Endodermal cell (in vitro differentiated cells): ENCODE measurements at places on chromosomes 13 and 19. TPM values are rescaled to one million over a fixed set of nuclear protein-coding genes. Genes with fewer than 3 reads are reported as not detected.

- DNase-seq, result no peak
Measured at GRCh38 chr13:45055198-45055901, 65.0 kb upstream of the GTF2F2 start.

DNA sequence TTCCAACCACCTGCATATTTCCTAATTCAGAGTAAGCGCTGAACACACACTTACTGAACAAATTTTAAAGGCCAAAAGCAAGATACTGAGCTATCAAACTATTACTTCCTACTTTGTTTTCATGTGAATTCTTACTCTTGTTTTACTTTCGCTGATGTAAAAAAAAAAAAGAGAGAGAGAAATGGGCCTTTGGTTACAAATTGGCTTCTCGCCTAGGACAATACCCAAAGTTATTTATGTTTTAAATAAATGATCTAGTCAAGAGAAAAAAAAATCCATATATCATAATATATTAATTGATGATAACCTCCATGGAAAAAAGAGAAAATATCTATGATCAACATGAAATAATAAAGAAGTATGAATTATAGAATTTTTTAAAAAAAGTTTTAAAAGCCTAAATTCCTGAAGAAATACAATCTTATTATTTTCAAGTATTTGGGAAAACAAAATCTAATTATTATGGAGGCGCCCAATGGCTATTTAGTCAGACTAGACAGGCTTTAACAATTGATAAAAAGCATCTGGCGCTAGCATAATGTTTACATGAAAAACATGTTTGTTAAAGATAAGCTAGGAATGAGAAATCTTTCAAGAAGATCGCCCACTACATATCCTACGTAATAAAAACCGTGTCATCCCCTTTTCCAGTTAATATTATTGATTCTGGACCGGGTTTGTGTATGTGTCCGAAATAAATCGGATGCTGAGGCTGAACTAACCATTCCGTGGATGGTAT lies 9.0 kb downstream of the COL4A1 start:
- DNase-seq, result no peak

DNA sequence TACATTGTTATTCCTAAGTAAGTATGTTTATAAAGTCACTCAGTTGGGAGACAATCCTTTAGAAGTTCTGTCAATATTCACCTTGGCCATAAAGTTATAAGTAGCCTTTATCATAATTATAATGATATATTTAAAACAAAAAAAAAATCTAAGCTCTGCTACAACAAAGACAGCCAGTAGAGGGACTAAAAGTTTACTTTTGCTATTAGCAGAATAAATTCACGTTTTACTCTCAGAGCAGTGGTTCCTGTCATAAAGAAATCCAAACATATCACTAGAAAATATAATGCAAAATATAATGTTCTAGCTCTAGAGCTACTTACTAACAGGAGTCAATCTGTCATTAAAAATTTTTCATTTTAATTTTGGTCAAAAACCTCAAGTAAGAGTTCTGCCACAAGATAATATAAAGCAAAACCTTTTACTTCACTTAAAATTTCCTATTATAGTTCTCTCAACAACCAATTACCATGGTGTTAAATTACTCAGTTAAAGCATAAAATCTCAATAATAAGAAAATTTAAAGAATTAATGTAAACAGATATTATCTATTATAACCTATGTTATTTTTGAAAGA lies 17.7 kb downstream of the INTS6 start:
- no peak for DNase-seq

DNA sequence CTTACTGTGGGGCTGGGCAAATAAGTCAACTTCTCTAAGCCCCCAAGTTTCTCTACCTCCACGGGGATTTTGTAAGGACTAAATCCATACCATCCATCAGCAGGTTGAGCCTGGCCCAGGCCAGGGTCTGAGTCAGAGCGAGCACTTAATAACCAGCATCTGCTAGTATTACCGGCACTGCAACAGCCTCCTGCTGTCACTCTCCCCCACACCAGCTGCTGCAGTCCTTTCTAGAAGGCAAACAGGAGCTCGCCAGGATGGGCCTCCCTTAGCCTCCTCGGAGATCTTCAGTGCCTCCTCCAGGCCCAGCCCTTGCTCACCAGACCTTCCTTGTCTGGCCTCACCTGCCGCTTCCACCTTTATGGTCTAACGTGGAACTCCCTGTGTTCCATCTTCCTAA lies 3.2 kb downstream of the NAPA start:
- DNase-seq, result peak; percentile 39

DNA sequence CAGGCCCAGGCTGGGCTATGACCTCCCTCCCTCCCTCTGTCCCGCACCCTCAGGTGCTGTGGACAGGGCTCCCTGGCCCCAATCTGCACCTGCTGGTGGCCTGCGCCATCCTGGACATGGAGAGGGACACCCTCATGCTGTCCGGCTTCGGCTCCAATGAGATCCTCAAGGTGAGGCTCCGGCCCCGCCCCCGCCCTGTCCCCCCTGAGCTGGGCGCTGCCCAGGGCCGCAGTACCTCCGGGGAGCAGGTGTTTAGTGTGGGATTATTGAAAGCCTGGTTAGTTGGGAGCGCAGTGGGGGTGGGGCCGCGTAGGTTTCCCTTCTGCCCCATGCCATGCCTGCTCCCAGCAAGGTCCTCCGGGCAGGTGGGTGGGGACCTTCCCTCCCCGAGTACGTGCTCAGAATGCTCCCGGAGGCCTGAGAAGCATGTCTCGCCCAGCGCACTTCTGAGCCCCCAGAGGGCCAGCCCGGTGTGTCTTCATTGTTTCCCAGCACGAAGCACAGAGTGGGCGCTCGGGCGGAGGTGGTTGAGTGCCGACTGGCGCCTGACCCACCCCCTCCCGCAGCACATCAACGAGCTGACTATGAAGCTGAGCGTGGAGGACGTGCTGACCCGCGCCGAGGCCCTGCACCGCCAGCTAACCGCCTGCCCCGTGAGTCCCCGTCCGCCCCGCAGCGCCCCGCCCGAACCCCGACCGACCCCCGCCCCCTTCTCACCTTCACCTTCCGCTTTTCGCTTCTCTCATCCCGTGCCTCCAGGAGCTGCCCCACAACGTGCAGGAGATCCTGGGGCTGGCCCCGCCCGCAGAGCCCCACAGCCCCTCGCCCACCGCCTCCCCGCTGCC lies 8.8 kb downstream of the IL4I1 start:
- DNase-seq, result no peak

DNA sequence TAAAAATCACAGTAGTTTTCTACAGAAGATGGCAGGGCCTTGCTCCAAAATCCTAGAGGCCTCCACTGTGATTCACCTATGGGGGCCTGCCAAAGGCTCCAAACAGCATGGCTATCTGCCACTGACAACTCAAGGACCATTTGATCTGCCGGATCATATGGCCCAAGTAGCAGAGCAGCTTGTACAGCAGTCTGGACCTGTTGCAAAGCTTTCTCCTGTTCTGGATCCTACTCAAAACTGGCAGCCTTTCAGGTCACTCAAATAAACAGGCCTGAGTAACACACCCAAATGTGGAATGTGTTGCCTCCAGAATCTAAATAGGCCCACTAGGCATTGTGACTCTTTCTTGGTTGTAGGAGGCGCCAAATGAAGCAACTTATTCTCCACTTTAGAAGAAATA lies 1049.3 kb downstream of the PCDH9 start:
- DNase-seq, result no peak

DNA sequence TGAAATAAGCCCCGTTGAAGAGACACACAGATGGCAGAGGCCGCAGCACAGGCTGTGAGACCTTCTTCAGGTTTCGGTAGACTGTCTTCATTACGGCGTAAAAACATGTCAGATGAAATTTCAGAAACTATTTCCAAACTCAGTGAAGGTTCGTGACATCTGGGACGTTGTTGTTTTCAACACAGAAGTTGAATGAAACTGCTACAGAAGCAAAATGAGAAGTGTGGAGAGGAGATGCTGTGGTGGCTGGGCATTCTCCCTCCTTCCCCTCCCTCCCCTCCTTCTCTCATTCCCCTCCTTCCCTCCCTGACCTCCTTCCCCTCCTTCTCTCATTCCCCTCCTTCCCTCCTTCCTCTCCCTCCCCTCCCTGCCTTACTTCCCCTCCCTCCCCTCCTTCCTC lies 113.6 kb downstream of the ATP11A start:
- DNase-seq, result no peak

DNA sequence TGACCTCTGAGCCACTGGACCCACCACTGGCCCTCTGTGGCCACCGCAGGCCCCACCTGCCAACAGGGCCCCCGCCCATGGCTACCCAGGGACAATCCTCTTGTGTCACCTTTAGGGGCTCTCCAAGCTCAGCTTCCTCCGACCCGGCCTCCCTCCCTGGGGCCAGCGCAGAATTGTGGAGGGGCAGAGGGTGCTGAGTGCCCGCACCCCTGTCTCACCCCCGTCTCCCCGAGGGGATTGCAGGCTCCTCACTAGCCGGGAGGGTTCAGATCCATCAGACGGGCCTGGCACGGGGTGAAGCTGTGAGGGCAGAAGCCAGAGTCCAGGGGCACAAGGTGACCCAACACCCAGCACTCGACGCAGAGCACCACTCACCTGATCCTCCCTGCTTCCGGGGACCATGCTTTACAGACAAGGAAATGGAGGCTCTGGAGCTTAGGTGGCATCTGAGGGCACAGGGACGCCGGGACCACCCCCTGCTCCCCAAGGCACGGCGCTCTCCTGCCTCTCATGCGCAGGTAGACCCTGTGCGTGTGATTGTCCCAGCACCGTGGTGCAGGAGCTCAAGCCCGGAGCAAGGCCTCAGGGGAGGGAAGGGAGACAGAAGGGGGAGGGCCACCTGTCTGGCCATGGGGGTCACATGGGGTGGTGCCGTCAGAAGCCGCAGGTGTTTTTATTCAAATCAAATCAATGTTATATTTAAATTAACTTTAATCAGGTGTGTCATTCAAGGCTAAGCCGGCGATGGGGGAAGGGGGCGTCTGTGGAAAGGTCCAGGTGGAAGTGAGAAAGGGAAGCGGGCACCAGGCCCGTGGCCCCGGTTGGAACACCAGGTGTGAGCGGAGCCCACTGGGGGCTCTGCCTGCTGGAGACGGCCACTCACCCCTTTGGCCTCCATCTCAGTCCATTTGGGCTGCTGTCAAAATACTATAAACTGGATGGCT lies 21.6 kb upstream of the SPACA7 start:
- no peak for DNase-seq

GRCh38 chr19:4013886-4014540 lies 6.5 kb downstream of the PIAS4 start:
- DNase-seq, result no peak

- no peak for DNase-seq
Measured at GRCh38 chr13:80477661-80478443, 136.9 kb upstream of the SPRY2 start.

DNA sequence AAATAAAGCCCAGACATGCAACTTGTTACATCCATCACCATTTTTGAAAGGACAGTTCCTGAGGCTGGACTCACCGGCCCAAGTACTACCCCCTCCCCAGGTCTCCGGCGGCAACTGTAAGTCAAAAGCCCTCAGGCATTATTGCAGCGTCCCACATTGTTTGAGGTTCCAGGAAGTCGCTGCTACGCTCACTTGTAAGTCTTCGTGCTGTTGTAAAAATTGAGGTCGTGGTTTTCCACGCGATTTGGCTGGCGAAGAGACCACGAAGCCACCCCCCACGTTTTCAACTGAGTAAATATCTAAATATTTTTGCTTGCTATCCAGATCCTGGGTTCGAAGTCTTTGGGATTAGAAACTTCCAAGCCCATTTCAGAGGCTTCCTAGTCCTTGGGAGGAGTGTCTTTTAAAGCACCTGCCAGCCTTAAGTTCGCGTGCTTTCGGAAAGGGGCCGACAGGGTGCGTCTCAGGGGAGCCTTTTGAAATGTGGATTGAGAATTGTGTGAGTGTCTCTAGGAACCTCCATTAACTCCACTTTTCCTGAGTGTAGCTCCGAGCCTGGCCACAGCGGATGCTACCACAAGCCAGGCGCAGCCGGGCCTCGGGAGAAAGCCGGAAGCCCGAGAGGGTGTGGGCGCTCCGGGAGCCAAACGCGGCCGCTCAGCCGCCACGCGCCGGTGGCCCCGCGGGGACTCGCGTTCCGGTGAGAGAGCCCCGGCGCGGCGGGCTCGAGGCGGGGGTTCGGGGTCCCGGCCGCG lies 434 bp upstream of the FNDC3A start:
- DNase-seq, result peak; percentile 89

DNA sequence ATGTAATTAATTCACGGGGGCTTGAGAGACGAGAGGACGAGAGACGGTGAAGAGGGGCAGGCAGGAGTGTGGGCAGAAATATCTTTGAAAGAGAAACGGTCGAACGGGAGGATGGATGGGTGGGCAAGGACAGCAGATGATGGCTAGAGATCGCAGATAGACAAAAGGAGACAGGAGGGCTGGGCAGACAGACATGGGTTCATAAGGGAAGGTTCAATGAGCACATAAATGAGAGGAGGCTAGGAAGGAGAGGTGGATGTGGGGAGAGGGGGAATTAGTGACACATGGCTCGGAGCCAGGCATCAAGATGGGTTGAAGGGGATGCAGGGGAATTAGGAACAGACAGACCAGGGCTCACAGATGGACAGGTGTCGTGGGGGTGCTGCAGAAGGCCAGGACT lies 1.1 kb downstream of the SYT3 start:
- DNase-seq, result no peak

GRCh38 chr13:77674852-77675251 lies 22.6 kb upstream of the SLAIN1 start:
- DNase-seq, result no peak

DNA sequence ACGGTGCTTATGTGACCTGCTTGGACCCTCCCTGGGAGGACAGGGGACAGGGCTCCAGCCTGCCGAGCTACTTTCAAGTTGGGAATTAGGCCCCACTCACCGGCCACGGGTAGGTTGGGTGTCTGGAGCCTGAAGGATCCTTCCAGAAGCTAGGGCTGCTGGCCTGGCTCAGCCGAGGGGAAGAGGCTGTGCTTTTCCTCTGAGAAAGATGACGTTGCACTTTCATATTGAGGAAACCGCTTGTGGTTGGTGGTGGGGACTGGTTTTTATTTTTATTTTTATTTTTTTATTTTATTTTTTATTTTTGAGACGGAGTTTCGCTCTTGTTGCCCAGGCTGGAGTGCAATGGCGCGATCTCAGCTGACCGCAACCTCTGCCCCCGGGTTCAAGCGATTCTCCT lies at the start of gene TMEM150B:
TSS of gene TMEM150B (minus strand) at position 170 of the 400 bp plus-strand sequence. CDS start 4,305 bp downstream, outside the sequence.
- no peak for DNase-seq

GRCh38 chr13:105936816-105937215 lies 598.6 kb downstream of the EFNB2 start:
- DNase-seq, result no peak

DNA sequence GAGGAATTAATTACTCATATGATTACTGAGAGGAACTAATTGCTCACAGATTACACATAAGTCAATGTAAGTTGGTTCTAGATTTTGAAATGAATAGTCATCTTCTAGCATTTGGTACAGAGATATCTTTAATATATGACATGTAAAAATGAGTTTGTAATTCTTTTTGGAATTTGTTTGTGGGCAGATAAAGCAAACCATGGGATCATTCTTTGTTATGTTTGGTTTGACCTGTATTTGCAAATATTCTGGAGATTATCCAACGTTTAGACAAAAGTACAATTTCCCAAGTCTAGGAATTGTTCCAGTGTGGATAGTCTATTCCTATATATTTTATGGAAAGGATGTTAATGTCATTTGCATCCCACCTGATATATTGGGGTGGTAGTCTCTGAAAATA lies 309.6 kb upstream of the EDNRB start:
- DNase-seq, result no peak

LGALS14 gene
- 0.77 TPM in 1 of 2 replicates, not detected in the other for total RNA-seq

ZNF497 gene
- 1.7 to 5.3 TPM (median 5.2 TPM) in 3 replicates for total RNA-seq

PHLDB3 gene
- 7.6 to 24.6 TPM (median 13.5 TPM) in 3 replicates for total RNA-seq

ZSWIM9 gene
- 9.4 and 9.9 TPM in 2 replicates for total RNA-seq

RFPL4A gene
- not detected in 2 replicates for total RNA-seq

KL gene
- 0.09 TPM in 2 replicates for total RNA-seq

PGLYRP2 gene
- total RNA-seq, result not detected in 3 replicates

HPN gene
- 47.1 to 52.7 TPM (median 49.6 TPM) in 3 replicates for total RNA-seq

PSG2 gene
- total RNA-seq, result not detected in 2 replicates

ZNF665 gene
- total RNA-seq, result 4.6 to 9.4 TPM (median 8.6 TPM) in 3 replicates

CGB8 gene
- total RNA-seq, result not detected in 2 replicates

SBSN gene
- total RNA-seq, result not detected in 3 replicates

TNFSF13B gene
- total RNA-seq, result 0.35 and 0.93 TPM in 2 replicates
